ENCODE measurements at places on chromosomes 6 and 20.

DNA sequence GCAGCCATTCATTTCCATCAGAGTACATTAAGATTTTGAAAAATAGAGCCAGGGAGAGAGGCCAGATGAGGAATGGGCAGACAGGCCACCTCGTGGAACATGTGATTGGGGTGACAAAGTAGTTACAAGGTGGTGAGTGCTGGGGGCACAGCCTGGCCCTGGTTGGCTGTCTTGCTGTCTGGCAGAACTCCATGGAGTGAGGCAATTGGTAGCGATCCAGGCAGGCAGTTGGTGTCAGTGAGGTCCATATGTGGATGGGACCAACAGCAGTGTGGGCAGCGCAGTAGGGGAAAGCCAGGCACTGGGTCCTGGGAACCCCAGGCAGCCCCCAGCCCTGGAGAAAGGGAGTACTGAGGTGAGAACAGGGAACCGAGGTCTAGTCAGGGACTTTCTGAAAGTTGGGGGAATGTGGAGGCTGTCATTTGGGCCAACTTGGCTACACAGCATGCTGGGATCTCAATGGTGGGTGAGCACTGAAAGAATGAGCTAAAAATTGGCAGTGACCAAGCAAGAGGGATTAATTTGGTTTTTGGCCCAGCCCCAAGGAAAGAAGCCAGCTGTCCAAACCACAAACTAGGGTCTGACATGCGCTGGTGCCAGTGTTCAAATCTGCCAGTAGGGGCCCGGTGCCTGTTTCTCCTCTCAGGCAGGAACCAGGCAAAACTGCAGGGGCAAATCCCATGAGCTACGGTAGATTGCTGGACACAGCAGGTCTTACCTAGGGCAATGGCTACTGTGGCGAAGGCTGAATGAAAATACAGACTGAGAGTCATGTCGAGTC, 61.4 kb upstream of the E2F3 start:
- DNase-seq: no peak

- DNase-seq: no peak
Measured at GRCh38 chr6:159959165-159959975, 9.5 kb upstream of the IGF2R start.

GRCh38 chr6:33410711-33411631, at the start of gene PHF1:
TSS of gene PHF1 (plus strand) at chr6:33411014. CDS start at chr6:33412264, 1,250 bp downstream.
- DNase-seq: no peak

- DNase-seq: no peak
Measured at GRCh38 chr20:54167909-54168872, 5.6 kb downstream of the CYP24A1 start.

DNA sequence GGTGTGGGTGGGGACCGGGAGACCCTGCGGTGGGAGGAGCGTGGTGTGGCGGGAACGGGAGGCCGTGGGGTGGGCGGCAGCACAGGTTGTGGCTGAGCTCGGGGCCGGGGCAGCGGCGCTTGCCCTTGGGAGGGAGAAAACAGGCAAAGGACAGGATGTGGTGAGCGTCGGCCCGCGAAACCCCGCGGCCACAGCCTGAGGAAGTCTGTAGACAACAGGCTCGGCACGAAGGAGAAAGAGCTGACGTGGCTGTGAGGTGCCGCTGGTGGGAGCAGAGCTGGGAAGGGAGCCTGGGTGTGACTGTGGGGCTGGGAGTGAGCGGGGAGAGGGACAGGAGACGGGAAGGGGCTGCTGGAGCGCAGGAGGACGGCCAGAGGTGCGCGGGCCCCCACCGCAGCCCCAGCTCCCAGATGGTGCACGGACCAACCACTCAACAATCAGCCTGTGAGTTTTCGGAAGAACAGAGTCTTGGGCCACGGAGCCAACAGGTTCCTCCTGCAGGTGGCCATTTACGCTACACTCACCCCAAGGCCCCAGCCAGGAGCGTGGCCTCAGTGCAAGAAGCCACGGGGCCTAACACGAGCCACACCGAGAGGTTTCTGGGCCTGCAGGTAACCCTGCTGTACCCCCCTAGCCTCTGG, 202.8 kb downstream of the DLL1 start:
- peak; percentile 30 for DNase-seq

- peak; percentile 50 for DNase-seq
Measured at GRCh38 chr20:58693226-58694006, 816 bp downstream of the NPEPL1 start.

- no peak for DNase-seq
Measured at GRCh38 chr6:135269481-135269891, 88.4 kb downstream of the MYB start.

- DNase-seq: no peak
Measured at GRCh38 chr6:155333414-155333813, 19.1 kb upstream of the TFB1M start.

- DNase-seq: peak; percentile 90
Measured at GRCh38 chr6:37705239-37706051, 7.8 kb upstream of the MDGA1 start.

- DNase-seq: peak; percentile 87
Measured at GRCh38 chr6:41428996-41429421, 93.6 kb downstream of the NCR2 start.

DNA sequence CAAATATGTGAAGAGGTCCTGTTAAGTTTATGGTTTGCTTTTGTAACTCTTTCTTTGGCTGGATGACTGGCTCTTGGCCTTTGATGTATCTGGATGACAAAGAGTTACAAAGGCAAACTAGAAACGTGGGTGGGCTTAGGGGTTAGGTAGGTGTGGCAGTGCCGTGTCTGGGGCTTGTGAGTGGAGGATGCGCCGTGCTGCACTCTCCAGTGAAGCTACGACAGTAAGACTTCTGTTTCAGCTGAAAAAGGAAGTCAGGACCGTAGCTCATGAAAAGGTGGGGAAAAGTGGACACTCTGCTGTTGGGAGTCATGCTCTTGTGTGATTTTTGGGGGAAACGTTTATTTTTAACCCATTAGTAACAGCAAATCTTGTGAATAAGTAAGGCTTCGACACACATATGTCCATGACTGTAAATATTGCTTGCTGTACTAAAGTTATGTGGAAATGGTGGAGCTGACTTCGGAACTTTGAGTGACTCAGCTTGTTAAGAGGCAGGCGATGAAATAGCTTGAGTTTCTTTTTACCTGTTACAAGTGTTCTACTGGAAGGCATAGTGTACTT, 45.6 kb downstream of the DUSP22 start:
- no peak for DNase-seq

- DNase-seq: no peak
Measured at GRCh38 chr6:14770040-14770439, 475.8 kb upstream of the JARID2 start.

- peak; percentile 98 for DNase-seq
Measured at GRCh38 chr20:50115591-50116367, 2.8 kb upstream of the UBE2V1 start.

DNA sequence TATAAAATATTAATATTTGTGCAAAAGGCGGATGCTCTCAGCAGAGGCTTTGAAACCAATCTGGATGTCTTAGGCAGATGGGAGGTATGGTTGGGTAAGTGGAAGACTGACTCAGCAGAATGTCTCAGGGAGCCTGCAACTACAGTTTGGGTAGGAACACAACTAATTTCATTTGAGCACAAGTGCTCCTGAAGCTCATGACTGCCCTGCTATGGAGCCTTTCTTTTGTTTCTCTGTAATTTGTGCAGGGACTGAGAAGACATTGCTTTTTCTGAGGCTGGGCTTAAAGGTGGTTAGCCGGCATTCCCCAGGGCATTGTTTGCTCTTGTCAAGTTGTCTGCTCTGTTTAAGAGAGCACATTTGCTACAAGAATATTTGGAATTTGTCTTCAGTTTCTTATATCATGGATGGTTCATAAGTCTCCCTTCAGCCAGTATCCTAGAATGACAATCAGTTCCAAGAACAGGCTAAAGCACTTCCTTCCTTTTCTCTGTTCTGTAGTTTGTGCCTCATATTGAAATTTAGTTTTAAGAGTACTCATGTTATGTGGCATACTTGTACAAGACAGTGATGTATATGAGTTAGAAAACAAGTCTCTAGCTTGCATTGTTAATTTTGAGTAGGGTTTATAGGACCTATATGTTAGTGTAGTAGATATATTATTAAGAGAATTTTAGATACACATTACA, 208.3 kb downstream of the ZFAND3 start:
- no peak for DNase-seq

DNA sequence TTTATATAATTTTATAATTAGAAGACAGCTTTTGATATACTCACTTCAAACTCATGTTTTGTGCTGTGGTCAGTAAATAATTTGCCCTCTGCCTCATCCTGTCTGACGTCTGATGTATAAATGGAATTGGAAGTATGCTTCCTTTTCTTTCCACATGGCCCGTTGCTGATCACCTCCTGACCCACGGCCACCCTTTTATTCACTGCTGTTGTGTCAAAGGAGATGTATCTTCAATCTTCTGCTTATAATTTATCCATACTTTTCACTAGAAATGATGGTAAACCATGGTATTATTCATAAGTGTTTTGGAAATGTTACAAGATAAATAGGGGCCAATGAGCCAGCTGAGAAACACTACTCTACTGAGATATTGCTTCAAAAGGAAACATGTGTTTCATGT, 841.8 kb downstream of the PHF3 start:
- DNase-seq: no peak

DNA sequence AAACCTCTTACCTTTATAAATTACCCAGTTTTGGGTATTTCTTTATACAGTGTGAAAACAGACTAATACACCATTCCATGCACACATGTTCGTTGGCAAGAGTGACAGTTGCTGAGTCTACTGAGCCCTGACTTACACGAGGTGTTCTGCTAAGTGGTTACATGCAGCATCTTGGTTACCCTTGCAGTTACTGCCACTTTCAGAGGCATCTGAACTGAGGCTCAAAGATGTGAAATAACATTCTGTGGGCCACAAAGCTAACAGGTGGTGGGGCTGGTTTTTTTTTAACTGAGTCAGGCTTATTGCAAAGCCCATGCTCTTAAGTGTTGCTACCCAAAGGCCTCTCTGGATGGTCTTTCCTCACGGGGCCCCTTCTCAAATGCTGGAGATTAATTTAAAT, 54.4 kb upstream of the GTSF1L start:
- DNase-seq: no peak

DNA sequence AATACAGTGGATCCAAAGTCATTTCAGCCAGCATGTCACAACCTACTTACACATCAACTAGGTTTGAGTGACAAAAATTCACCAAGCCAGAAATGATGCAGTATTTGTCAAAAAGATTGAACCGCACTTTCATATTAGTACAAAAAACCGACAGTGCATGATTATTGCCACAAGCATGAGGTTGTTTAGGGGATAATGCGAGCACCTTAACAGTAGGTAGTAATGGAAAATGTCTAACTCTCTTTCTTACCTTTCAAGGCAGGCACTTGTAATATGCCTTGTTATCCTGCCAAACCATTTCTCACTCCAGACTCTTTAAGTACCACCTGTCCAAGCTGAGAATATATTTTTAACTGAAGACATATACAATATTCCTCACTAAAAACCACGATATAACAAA, 270.3 kb upstream of the THEMIS start:
- no peak for DNase-seq

- DNase-seq: peak; percentile 28
Measured at GRCh38 chr6:626236-626635, 30.7 kb downstream of the HUS1B start.

- no peak for DNase-seq
Measured at GRCh38 chr6:157839606-157840005, 16.6 kb downstream of the SNX9 start.

DNA sequence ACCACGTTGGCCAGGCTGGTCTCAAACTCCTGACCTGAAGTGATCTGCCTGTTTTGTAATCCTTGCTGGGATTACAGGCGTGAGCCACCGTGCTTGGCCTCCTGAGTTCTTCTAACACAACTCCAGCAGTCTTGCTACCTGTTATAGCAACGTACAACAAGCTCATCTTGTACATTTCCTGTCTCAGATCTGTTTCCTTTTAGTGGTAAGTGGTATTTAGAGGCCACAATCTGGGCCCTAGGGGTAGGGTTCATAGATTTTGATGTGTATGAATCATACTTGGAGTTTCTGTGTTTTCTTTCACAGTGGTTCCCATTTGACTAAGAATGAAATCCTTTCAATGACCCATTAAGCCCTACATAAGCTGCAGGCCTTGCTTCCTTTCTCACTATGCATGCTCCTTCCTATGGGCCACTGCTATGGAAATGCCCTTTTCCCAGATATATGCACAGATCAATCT, 27.1 kb upstream of the SYNCRIP start:
- no peak for DNase-seq

- DNase-seq: no peak
Measured at GRCh38 chr6:39063526-39063925, 14.9 kb downstream of the GLP1R start.

GRCh38 chr6:11012976-11013720, 31.0 kb downstream of the ELOVL2 start:
- no peak for DNase-seq

- DNase-seq: no peak
Measured at GRCh38 chr6:34052071-34052825, 93.6 kb downstream of the GRM4 start.

DNA sequence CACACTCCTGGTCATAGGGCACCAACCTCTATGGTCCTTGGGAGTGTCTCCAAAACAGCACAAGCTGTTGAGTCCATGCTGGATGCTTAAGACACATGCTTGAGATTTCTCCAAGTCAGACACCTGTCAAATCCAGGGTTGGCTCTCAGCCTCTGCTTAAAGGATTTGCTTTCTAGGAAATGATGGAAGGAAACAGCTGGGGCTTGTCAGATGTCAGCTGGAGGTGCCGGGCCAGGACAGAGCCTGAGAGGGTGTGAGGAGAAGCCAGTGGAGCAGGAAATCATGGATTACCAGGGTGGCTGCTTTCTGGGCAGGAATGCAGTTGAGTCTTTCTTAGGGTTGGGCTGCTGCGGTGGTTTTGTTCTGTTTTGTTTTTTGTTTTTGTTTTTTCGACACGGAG, 83.0 kb upstream of the FAM184A start:
- peak; percentile 69 for DNase-seq

DNA sequence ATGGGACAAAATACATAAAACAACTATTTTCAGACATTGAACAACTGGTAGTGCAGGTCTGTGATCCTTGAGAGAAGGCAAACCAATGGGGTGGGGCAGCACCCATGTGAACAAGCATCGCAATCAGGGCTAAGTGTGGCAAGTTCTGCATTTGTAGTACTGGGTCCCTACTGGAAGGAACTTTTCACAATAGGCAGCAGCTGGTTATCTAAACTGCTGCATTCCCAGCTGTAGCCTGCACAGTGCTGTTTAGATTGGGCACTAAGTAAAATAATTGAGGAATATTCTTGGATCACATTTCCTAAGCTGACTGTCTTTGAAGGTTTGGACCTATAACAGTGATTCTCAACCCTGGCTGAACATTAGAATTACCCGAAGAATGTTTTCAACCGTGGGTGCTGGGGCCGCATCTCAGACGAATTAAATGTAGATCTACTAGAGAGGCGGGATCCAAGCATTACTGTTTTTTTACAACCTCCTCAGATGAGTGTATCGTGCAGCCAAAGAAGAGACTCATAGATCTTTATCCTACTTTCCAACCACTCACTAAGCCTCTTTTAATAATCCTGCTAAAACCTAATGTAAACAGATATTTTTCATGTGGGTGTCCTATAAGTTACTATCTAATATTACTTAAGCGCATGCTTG, 12.4 kb upstream of the MAP3K4 start:
- no peak for DNase-seq

All from femur (tissue), 1 donor.